ENCODE measurements at places on chromosomes 5 and 9.

DNA sequence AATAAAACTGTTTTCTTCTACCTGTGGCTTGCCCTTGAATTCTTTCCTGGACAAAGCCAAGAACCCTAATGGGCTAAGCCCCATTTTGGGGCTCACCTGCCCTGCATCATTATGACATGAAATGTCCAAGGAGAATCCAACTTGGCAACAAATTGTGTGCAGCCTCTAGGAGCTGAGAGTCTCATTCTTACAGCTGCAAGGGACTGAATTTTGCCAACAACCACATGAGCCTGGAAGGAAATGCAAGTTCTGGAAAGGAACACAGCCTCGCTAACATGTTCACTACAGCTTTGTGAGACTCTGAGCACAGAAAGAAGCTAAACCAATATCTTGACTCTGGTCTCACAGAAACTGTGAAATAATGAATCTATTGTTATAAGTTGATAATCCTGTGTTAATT, 94.8 kb upstream of the CDH12 start:
- DNase-seq = no peak

DNA sequence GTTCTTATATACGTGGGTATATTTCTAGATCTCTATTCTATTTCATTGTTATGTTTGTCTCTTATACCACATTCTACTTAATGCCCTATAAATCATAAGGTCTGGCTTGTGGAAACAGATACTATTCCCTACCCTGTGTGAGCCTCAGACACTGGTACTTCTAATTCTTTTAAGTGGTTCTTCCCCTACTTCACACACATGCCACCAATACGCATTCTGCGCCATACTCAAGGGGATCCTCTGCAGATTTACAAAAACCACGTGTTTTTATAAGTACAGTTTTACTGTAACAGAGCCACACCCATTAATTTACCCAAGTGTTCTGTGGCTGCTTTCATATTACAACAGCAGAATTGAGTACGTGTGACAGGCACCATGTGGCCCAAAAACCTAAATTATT, 195.6 kb downstream of the SAXO1 start:
- DNase-seq = no peak

- no peak for DNase-seq
Observed at GRCh38 chr5:145931718-145932117, 4.7 kb upstream of the SH3RF2 start.

DNA sequence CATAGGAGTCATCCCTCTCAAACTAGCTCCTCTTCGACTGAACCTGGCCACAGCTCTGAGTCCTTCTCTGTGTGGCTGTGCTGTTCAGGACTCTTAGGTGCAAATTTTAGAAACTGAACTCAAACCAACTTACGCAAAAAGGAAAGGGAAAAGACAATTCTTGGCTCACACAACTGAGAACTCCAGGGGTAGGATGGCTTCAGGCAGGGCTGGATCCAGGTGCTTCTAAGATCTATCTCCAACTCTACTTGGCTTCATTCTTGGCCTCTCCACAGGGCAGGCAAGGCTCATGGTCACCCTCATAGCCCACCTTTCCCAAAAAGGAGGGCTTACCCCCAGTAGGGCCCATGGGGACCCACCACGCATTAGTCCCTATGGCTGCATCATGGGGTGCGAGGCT, 8.1 kb downstream of the ASS1 start:
- DNase-seq = no peak

DNA sequence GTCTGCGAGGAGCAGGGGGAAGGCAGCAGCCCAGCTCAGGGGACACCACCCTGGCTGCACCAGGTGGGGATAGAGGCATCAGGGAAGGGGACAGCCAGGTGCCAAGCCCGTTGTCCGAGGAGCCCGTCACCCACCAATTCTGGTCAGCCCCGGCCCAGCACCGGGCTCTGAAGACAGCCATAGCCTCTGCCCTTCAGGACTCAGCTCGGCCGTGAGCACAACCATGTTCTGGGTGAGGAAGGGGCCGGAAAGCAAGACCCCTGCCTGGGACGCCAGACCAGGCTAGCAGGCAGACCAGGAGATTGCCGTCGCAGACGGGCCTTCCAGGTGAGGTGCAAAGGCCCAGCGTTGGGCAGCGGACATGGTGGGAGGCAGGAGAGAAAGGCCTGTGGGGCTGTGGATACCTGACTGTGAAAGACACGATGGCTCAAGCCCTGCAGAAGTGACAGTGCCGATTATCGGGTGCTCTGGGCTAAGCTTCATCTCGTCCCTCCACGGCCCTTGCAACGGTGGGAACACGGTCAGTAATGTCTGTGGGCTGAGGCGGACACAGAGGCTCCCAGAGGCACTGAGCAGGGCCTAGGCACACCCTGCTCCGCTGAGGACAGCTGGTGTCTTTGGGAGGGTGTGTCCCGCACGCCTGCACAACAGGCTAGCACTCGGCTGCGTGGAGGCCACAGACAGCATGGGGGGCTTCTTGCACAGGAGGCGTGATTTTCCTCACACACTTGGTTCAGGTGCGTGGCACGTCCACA, 36.5 kb downstream of the DBH start:
- no peak for DNase-seq

Data from GOT3 (cell line).